ENCODE measurements at places on chromosomes 1 and 21.
A peak's percentile ranks its signal among the peaks of the same experiment; 100 is the strongest.

DNA sequence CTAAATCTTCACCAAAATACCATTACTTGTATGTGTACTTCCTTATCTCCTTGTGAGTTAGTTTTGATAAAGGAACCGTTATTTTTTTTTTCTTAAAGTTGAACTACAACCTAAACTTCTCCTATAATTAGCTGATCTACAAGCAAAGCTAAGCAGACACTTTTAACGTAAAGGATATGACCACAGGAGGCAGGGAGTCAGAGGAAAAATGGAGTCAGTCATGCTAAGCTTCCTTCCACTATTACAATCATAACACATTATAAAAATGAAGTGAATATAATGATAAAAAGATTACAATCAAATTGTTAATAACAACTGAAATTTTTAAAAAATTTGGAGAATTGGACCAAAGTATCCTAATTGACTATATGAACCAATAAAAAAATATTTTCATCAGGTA is 892.6 kb downstream of the KCNT2 start:
- no peak for DNase-seq

GRCh38 chr1:206460836-206461426 is 9.3 kb upstream of the IKBKE start:
- no peak for DNase-seq

DNA sequence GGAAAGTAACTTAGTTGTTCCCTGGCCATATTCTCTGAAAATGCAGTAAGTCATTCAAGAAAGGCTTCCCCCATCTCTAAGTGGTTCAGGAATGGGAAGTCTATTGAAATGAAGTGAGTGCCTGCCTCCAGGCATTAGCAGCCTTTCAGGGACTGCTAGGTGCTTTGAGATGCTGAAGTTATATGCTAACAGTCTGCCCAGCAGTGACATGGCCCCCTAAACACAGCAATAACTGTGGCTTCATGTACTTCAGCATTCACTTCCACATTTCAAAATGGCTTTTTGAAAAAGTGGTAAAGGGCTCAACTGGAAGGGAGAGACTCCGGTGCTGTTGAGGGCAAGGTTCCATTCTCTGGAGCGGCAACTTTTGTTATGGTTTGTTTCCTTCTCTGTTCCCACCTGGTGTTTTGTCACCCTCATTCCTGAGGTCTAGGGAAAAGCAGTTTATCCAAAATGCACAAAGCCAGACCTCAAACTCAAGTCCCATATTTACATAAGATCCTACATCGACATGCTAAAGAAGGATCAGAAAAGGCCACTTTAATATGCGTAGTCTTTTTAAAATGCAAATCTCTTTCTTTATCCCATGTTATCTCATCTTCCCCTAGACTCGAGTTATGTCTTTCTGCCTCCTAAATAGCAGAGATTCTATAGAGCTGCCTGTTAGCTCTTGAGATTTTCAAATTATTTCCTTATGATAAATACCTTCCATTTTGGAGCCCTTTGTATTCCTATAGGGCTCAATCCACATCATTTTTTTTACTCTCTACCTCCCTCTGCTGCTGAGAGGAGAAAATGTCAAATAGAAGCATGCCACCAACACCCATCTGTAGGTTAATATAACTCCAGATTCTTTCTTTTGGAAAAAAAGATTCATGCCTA is 34.2 kb upstream of the LRRC8C start:
- peak; percentile 64 for DNase-seq

GRCh38 chr1:210072129-210072528 is 134.1 kb downstream of the SYT14 start:
- DNase-seq, result no peak

DNA sequence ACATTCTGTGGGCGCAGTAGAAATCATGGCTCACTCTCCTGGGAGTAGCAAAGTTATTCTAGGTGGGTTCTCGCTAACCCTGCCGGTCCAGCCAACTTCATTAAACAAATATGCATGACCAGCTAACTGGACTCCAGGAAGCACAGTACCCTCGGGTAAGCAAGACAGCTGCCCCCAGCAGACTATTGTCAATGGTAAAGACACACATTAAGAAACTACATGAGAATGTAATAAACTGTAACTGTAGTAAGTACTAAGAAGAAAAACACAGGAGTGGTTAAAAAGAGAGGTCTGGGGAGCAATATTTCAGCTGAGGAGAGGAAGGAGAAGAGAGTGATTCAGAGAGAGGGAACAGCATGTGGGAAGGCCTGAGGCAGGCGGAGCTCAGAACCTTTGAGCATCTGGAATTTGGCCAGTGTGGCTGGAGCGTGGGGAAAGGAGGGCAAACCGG is 7.4 kb downstream of the SLC2A5 start:
- DNase-seq, result no peak

GRCh38 chr1:66330722-66331141 is 203.2 kb upstream of the SGIP1 start:
- no peak for DNase-seq

DNA sequence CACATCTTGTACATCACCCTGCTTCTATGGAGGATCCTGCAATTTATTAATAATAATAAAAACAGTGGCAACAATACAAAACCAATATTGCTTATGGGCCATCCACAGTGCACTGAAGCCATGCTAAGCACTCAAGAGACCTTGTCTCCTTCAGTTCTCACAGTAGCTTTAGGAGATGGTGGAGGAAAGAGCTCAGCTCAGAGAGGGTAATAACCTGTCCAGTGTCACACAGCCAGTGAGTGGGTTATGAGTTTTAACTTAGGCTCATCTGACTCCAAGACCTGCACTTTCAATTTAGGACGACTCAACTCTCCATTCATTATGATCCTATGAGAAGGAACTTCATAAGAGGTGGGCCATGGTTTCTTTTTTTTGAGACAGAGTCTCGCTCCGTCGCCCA is 347.6 kb upstream of the RUNX1 start:
- no peak for DNase-seq

DNA sequence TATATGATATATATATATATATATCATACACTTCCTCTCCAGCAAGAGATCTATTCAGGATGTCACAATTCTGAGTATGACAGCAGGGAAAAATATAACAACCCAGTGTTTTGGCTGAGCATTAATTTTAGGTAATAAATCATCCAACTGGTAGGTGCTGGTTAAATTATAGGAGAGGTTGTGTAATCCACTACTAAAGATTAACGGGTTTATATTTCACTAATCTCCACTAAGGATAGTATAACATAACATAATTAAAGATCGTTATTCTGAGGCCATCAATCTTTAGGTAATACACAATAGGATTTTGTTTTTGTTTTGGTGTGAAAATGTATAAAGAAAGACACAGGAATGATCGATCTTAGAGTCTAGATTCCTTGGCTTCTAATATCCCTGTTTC is 102.2 kb downstream of the COQ8A start:
- no peak for DNase-seq
